ENCODE measurements at places on chromosomes 11 and 22.

- no peak for DNase-seq
These were observed 47.4 kb downstream of the ISX start for GRCh38 chr22:35113341-35113740.

GRCh38 chr11:115279813-115280761, 224.1 kb downstream of the CADM1 start:
- no peak for DNase-seq

- DNase-seq: no peak
These were observed 187.4 kb upstream of the NARS2 start for GRCh38 chr11:78762105-78762504.

GRCh38 chr11:118216621-118217481, 8.0 kb downstream of the JAML start:
- no peak for DNase-seq

DNA sequence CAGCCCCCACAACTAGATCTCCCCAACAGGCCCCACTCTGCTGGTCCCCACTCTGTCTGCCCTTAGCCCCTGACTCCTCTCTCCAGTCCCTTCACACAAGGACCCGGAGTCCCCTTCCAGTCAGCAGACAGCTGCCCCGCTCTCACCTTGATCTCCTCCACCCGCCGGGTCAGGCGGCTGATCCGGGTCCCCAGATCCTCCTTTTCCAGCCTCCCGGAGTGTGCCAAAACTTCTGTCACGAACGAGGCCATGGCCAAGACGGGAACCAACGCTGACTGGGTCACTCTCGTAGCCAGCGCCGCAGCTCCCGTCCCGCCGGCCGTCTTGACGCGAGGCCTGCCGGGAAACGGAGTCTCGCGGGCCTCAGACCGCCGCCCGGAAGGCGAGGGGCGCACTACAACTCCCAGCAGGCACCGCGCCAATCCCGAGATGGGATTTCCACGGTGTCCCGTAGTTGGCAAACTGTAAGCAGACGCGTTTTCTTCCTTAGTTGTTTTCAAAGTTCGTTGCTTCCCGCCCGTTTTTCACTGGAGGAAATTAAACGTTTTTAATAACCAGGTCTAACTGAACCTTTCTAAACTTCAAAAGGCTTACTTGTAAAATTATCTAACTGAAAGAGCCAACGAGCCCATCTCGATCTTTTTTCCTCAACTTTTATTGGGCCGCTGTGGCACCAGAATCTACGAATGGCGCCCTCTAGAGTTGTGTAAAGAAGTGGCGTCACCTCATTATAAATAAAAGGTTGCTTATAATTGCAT, at the start of gene ZW10:
ZW10 (minus strand) TSS at position 277 of the 758 bp plus-strand sequence; CDS start at position 251, 26 bp downstream.
- DNase-seq: peak; percentile 96

DNA sequence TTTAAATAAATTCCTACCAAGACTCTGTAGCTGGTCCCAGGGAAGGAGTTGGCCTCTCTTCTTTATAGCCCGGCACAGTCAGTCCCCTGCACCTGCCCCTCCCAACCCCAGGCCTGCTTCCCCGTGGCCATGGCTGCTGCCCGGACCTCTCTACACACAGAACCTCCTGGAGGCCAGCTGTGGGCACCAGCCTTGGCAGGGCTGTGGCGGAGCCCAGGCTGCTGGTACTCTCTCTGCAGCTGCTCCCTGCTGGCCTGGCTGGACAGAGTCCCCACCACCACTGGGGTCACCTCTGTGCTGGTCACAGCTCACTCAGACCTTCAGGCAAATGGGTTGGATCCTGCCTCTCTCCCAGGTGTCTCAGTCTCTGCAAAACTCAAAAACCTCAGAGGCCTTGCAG, 69.3 kb downstream of the LRP5 start:
- no peak for DNase-seq

DNA sequence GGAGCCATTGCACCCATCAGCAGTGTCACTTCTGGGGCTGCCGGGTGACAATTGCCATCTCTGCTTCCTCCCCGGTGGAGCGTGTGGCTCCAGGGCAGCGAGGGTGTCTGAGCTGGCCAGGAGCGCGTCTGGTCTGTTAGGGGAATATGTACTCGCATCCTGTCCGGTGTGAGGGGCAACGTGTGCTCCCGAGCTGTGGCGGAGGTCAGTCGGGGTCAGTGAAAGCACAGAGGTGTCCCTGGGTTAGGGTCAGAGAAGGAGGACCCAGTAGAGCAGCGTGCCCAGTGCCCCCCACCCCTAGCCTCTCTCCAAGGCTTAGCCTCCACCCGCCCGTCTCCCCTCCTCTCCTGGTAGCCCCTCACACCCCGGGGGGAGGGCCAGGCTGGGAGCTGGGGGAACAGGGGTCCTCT, 1.5 kb downstream of the CLCF1 start:
- DNase-seq: no peak

GRCh38 chr11:84886344-84886743, 740.8 kb downstream of the DLG2 start:
- DNase-seq: no peak

DNA sequence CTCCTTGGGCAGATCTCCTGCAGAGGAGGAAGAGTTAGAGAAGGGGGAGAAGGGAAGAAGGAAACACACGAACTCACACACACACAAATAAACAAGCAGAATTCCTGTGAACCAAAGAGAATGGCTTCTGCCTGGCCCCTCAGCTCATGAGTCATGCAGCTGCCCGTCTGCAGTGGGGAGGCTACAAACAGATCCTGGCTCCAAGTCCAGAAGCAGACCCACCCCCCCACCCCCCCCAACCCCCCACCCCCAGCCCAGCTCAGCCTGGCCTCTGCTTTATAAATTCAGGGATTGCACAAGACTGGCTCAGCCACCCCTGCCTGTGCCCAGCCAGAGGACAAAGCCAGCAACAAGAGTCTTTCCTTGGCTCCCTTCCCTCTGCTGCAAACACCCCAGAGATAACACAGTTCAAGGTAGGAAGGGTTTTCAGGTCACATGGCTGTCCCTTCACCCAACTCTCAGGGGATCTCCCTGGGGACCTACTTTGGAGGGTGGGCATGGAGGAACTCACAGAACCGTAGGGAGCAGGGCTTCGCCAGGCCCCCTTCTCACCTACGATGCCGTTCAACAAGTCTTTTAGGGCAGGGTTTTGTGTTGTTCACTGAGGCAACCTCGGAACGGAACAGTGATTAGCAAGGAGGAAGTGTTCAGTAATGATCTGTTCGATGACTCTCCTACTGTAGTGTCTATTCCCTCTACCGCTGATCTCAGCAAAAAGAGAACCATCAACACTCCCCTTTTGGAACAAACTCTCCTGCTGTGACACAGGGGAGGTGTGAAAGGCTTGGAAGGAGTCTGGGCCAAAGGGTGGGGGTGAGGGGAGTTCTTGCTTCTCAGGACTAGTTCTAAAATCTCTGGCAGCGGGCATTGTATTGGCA, 35.5 kb downstream of the RPL27A start:
- DNase-seq: peak; percentile 20

DNA sequence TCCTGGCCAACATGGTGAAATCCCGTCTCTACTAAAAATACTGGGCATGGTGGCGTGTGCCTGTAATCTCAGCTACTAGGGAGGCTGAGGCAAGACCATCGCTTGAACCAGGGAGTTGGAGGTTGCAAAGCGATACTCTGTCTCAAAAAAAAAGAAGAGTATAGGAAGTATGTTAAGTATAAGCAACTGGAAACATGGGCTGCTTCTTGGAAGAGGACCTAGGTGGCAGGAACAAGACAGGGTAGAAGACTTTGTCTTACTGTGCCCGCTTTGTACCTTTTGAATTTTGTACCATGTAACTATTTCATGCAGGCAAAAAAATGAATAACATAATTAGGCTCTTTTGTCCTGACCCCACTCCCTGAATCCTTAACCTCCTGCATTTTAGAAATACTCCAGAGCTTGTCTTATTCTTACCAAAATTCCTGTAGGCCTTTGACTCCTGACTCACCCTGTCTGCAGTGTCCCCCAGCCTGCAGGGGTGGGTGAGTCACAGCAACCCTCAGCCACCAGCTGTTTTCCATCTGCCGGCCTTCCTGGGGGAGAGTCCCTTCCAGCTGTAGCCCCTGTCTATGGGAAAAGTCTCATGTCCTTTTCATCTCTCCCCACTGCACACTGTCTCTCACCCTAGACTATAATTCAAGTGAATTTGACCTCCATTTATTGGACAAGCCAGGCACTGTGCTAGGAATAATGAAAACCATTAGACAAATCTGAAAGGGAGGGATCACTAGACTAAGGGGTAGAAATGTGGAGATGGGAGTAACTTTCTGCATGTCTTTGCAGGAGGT, 41.8 kb downstream of the TXN2 start:
- DNase-seq: peak; percentile 67

- no peak for DNase-seq
These were observed 204.6 kb downstream of the DBX1 start for GRCh38 chr11:19955660-19956059.

- no peak for DNase-seq
These were observed 107.7 kb downstream of the CEP164 start for GRCh38 chr11:117435326-117435725.

DNA sequence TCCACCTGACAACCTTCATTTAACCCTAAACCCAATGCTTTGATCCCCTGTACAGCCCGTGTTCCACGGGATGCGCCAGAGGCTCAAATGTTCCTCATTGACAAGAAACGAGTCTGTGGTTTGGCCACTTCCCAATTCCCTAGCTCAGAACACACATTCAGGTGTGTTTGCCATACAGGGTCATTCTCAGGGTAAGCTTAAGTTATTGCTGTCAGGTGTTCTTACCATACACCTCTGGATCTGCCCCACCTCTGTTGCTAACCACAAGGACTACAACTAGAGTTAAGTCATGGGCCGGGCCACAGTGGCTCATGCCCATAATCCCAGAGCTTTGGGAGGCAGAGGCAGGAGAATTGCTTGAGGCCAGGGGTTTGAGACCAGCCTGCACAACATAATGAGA, 45.6 kb upstream of the POLD3 start:
- DNase-seq: no peak

GRCh38 chr22:46349681-46350080, 14.2 kb downstream of the TRMU start:
- no peak for DNase-seq

- no peak for DNase-seq
These were observed 19.3 kb downstream of the MYH9 start for GRCh38 chr22:36368359-36368983.

DNA sequence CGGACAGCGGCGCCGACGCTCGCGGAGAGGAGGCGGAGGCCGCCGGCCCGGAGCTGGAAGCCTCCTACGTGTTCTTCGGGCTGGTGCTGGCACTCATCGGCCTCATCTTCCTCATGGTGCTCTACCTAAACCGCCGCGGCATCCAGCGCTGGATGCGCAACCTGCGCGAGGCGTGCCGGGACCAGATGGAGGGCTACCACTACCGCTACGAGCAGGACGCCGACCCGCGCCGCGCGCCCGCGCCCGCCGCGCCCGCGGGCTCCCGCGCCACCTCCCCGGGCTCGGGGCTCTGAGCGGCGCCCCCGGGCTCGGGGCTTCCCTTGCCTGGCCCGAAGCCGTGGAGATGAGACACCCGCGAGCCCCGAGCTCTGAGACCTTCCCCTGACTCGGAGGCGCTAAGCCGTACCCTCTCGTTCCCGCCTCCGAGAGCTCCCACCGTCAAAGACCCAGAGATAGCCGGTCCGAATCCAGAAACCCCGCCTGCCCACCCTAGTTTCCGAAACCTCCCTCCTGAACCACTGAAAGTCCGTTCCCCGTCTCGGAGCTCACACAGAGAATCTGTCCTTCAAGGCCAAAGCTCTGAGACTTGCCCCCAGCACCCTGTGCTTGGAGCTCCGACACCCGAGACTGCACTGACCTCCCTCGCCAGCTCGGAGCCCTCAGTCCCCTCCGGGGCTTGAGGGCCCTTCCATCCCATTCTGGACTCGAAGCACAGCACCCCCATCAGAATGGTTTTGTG, 1.5 kb downstream of the TPBGL start:
- DNase-seq: no peak

DNA sequence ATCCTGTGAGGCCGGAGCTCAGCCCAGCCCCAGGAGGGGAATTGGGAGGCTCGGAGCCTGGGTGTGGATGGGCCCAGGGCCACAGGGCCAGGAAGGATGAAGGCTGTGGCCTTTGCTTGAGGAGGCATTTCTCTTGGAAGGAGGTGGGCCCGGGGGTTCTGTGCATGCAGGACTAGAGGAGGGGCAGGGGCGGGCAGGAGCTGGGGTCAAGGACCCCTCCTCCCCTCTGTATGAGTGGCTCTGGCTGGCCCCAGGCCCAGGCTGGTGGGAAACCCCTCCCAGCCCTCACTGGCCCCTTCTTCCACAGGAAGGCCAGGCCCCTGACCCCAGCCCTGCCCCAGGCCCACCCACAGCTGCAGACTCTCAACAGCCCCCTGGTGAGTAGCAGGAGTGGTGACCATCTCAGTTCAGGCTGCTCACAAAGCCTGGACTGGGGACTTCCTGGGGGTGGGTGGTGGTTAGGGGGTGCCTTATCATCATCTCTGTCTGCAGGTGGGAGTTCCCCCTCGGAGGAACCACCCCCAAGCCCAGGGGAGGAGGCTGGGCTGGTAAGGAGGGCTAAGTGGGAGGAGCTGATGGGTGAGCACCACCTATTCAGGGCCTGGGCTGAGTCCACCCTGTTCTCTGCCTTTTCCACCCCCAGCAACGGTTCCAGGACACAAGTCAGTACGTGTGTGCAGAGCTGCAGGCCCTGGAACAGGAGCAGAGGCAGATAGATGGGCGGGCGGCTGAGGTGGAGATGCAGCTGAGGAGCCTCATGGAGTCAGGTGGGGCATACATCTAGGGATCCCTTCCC, 6.0 kb downstream of the KCNK7 start:
- DNase-seq: no peak

- DNase-seq: no peak
These were observed 156.8 kb downstream of the C11orf91 start for GRCh38 chr11:33543823-33544222.

DNA sequence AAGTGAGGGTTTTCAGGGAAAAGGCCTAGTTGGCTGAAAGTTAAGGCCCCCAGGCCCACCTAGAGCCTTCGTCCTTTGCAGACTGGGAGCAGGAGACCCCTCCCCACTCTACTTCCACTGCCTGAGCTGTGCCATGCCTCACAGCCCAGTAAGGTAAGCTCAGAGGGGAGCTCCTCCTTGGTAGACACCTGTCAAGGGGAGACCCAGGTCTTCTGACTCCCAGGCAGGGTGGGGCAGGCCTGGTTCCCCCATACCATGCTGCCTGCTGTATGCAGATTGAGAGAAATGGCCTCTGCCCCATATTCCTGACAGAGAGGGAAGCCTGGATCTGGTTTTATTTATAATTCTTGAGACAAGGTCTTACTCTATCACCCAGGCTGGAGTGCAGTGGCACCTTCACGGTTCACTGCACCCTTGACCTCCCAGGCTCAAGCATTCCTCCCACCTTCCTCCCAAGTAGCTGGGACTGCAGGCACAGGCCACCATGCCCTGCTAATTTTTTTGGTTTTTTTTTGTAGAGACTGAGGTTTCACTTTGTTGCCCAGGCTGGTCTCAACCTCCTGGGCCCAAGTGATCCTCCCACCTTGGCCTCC, 697 bp downstream of the RAB36 start:
- DNase-seq: peak; percentile 5

GRCh38 chr11:120021978-120022377, 115.9 kb downstream of the TRIM29 start:
- DNase-seq: no peak

- DNase-seq: no peak
These were observed 294.3 kb downstream of the LARGE1 start for GRCh38 chr22:33625959-33626358.

All from RKO (cell line).